Kidney (tissue), 22 donors: ENCODE measurements at places on chromosomes 3 and 15. TPM values are rescaled to one million over a fixed set of nuclear protein-coding genes. Genes with fewer than 3 reads are reported as not detected.

- no peak for DNase-seq
Measured at GRCh38 chr3:150778793-150779401, 15.9 kb upstream of the SIAH2 start.

DNA sequence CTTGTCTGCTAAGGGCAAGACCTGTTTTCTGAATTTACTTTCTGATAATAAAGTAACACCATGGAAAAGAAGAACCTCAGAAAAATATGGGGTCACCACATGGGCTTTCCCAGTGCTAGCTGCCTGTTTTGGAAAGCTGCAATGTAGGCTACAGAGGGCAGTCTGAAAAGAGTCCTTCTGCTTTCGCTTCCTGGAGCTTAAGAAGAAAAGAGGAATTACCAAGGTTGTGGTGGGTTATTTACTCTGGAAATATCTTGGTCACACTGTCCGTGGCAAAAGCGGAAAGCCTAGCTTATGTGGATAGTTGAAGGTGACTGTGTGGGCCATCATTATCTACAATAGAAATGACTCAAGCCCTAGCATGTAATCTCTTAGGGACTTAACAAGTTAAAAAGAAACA is 31.7 kb upstream of the IP6K2 start:
- no peak for DNase-seq

Gene SEC62
- total RNA-seq: 139 TPM

Gene PLA2G4E
- total RNA-seq: not detected

Gene CCNL1
- 104 TPM for total RNA-seq
